Uterus (tissue), 4 donors: ENCODE measurements at places on chromosomes 7 and 10. TPM values are rescaled to one million over a fixed set of nuclear protein-coding genes. Genes with fewer than 3 reads are reported as not detected.

DNA sequence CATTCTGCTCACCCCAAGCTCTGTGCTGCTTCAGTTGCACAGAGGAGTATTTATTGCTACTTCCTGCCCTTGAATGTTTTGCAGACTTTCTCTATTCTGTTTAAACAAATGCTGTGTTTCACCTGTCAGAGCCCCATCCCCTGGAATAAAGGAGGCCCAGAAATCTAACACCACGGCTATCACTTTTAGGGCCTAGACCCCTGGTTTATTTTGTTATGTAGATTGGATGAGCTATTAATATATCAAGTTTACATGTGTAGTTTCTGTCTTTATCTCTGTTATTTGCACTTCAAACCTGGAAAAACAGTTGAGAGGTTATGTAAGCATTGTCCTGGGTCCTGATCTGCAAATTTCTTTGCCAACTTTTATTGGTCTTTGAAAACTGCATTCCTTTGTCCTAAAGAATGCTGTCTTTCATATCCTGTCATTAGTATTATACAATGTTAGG lies 630.1 kb downstream of the PARD3 start:
- no peaks in the 10 kb centered on the region for H3K36me3 ChIP-seq
- H3K27me3 ChIP-seq = no peaks in the 10 kb centered on the region
- H3K27ac ChIP-seq = peak overlapping the region; percentile 7

DNA sequence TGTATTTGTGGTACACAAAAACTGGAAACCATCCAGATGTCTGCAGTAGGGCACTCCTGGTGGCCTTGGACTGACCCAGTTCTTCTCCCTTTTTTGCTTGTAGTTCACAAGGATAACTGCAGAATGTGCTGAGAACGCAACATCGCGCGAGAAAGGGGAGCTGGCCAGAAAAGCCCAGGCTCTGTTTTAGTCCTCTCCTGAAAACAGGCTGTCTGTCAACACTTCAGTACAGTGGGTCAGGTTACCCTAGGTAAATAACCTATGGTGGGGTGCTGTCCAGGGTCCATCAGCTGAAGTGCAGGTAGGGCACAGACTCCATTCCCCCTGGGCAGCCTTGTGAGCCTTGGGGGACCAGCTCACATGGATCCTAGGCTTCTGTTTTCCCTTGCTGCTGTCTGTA lies 495.8 kb downstream of the MDFIC start:
- no peak for DNase-seq
- H3K36me3 ChIP-seq = no peaks in the 10 kb centered on the region
- no peaks in the 10 kb centered on the region for H3K4me1 ChIP-seq
- H3K27me3 ChIP-seq = no peaks in the 10 kb centered on the region
- no peak overlapping the region for H3K4me3 ChIP-seq
- no peak overlapping the region for H3K27ac ChIP-seq

- no peaks in the 10 kb centered on the region for H3K27me3 ChIP-seq
- peaks cover 4% of the 10 kb centered on the region for H3K4me1 ChIP-seq
- no peak overlapping the region for H3K27ac ChIP-seq
Measured at GRCh38 chr10:114103284-114103683, 59.6 kb downstream of the ADRB1 start.

PLAC9 gene
- total RNA-seq = 24.5 TPM

- H3K36me3 ChIP-seq = no peaks in the 10 kb centered on the region
- no peak overlapping the region for H3K27ac ChIP-seq
- no peaks in the 10 kb centered on the region for H3K27me3 ChIP-seq
Measured at GRCh38 chr10:96053985-96054384, 10.6 kb downstream of the CCNJ start.

- H3K4me1 ChIP-seq = no peaks in the 10 kb centered on the region
- no peak overlapping the region for H3K4me3 ChIP-seq
- no peak for DNase-seq
- H3K27ac ChIP-seq = no peak overlapping the region
- no peaks in the 10 kb centered on the region for H3K27me3 ChIP-seq
Measured at GRCh38 chr7:12103948-12104347, 107.1 kb upstream of the TMEM106B start.

HPS1 gene
- 60.1 TPM for total RNA-seq

DNA sequence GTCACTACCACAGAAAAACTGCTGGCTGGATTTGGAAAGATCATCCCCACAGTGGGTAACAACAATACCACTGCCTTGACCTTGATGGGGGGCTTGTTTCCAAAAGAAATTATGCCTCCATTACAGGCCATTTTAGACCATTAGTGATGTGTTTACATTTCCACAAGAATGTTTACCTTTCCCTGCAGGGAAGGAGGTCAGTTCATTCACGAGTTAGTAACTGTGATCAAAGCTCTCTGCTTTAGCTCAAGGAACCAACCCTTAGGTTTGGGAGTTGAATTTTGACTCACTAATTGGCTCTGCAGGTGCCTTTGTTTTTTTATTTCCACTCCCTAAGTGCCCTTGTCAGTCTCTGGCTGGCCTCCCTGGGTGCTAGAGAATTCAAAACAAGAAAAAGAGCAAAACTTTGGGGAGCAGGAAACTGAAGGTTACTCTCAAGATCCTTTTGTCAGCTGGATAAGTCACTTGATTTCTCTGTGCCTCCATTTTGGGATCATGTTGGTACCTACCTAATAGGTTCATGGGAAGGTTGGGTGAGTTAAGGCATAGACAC lies 41.1 kb upstream of the NUPR2 start:
- H3K4me3 ChIP-seq = no peak overlapping the region
- H3K36me3 ChIP-seq = no peaks in the 10 kb centered on the region
- H3K4me1 ChIP-seq = no peaks in the 10 kb centered on the region
- H3K27me3 ChIP-seq = no peaks in the 10 kb centered on the region
- no peak for DNase-seq
- no peak overlapping the region for H3K27ac ChIP-seq

- DNase-seq = no peak
- H3K4me3 ChIP-seq = no peak overlapping the region
- no peaks in the 10 kb centered on the region for H3K36me3 ChIP-seq
- H3K27me3 ChIP-seq = no peaks in the 10 kb centered on the region
Measured at GRCh38 chr7:144057954-144058353, 9.2 kb downstream of the OR2A5 start.

LRIT1 gene
- not detected for total RNA-seq

CABCOCO1 gene
- 1.9 TPM for total RNA-seq

SEMA3D gene
- 7.1 TPM for total RNA-seq

- no peaks in the 10 kb centered on the region for H3K27me3 ChIP-seq
- no peaks in the 10 kb centered on the region for H3K36me3 ChIP-seq
- H3K4me3 ChIP-seq = no peak overlapping the region
Measured at GRCh38 chr10:117462424-117462792, 80.1 kb upstream of the EMX2 start.

SPACDR gene
- not detected for total RNA-seq

SPDYE9 gene
- total RNA-seq = not detected

DNA sequence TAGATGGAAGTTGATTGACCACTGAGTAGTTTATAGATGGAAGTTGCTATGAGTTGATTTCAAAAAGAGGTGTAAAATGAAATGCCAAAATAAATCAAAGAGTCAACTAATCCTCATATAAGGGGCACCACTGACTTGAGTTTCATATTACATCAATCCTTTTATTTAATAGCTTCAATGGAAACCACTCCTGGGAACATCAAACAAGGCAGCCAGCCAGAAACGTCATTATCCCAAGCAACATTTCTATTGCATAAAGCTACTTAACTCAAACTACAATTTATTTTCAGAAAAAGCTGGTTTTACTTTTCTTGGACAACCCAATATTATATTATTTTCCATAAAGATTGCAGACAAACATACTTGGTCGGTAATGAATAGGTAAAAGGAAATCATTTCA lies 162.1 kb downstream of the TSPAN12 start:
- H3K4me1 ChIP-seq = no peaks in the 10 kb centered on the region
- H3K36me3 ChIP-seq = no peaks in the 10 kb centered on the region
- no peaks in the 10 kb centered on the region for H3K27me3 ChIP-seq
- no peak overlapping the region for H3K4me3 ChIP-seq
- no peak overlapping the region for H3K27ac ChIP-seq
- no peak for DNase-seq

GRCh38 chr10:74437822-74438221 lies 286.8 kb downstream of the ADK start:
- H3K27ac ChIP-seq = no peak overlapping the region
- DNase-seq = no peak
- H3K27me3 ChIP-seq = no peaks in the 10 kb centered on the region
- H3K36me3 ChIP-seq = no peaks in the 10 kb centered on the region

GRCh38 chr7:84686373-84686772 lies 491.8 kb upstream of the SEMA3A start:
- H3K4me3 ChIP-seq = no peak overlapping the region
- no peak for DNase-seq
- H3K27ac ChIP-seq = no peak overlapping the region
- no peaks in the 10 kb centered on the region for H3K27me3 ChIP-seq

- H3K27ac ChIP-seq = no peak overlapping the region
- peak; percentile 27 for DNase-seq
- H3K27me3 ChIP-seq = no peaks in the 10 kb centered on the region
- no peaks in the 10 kb centered on the region for H3K36me3 ChIP-seq
- no peak overlapping the region for H3K4me3 ChIP-seq
- no peaks in the 10 kb centered on the region for H3K4me1 ChIP-seq
Measured at GRCh38 chr7:106598663-106599342, 62.2 kb downstream of the CCDC71L start.

CALU gene
- total RNA-seq = 104 TPM

GRCh38 chr7:63899691-63900393 lies 98.8 kb upstream of the ZNF722 start:
- H3K27me3 ChIP-seq = no peaks in the 10 kb centered on the region
- no peaks in the 10 kb centered on the region for H3K4me1 ChIP-seq
- no peak overlapping the region for H3K27ac ChIP-seq

DNA sequence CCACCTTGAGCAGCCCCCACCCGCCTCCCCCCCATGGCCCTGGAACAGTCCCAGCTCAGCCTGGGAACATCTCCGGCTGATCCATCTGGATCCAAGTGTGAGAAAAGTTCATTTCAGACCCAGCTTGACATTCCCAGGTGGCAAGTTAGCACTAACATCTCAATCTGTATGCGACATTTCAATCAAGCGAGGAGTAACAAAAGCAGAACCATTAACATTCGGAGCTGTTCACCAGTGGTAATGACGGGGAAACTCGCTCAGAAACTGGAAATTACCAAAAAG lies 65.4 kb downstream of the PAX2 start:
- H3K27ac ChIP-seq = no peak overlapping the region
- no peak overlapping the region for H3K4me3 ChIP-seq
- no peaks in the 10 kb centered on the region for H3K36me3 ChIP-seq
- no peaks in the 10 kb centered on the region for H3K4me1 ChIP-seq
- no peak for DNase-seq
- H3K27me3 ChIP-seq = no peaks in the 10 kb centered on the region

- no peaks in the 10 kb centered on the region for H3K36me3 ChIP-seq
- DNase-seq = no peak
- H3K4me3 ChIP-seq = no peak overlapping the region
- H3K27ac ChIP-seq = no peak overlapping the region
- no peaks in the 10 kb centered on the region for H3K27me3 ChIP-seq
Measured at GRCh38 chr7:25557379-25557917, 329.2 kb upstream of the NPVF start.

- H3K4me3 ChIP-seq = no peak overlapping the region
- no peaks in the 10 kb centered on the region for H3K36me3 ChIP-seq
- no peaks in the 10 kb centered on the region for H3K4me1 ChIP-seq
- DNase-seq = no peak
- H3K27ac ChIP-seq = no peak overlapping the region
Measured at GRCh38 chr7:43351683-43352082, 231.2 kb upstream of the STK17A start.

WNT8B gene
- not detected for total RNA-seq

DNA sequence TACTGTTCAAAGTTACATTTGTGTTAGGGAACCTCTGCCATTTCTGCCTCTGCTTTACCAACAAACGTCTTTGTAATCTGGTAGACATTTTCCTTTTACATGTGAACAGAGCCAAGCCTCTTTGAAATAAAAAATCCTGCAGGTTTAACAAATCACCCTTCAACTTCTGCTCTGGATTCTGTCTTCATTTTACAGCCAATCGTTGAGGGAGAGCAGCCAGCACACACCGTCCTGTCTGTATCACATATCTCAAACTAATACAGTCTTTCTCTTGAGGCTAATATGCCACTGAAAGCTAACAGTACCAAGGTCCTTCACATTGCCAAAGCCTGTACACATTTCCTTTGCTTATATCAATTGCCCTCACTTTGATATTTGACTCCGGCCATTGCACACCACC lies 468.6 kb upstream of the TEX47 start:
- no peaks in the 10 kb centered on the region for H3K4me1 ChIP-seq
- no peak overlapping the region for H3K4me3 ChIP-seq
- no peaks in the 10 kb centered on the region for H3K36me3 ChIP-seq

NXPH1 gene
- total RNA-seq = 0.28 TPM

GRCh38 chr7:21946222-21946709 lies 567 bp upstream of the CDCA7L start:
- no peaks in the 10 kb centered on the region for H3K36me3 ChIP-seq
- no peaks in the 10 kb centered on the region for H3K27me3 ChIP-seq
- DNase-seq = no peak
- H3K27ac ChIP-seq = peak overlapping the region; percentile 86
- no peaks in the 10 kb centered on the region for H3K4me1 ChIP-seq
